ENCODE measurements at places on chromosomes 7 and 10.
A peak's percentile ranks its signal among the peaks of the same experiment; 100 is the strongest.

- DNase-seq: no peak
These were observed 43.2 kb downstream of the CFAP46 start for GRCh38 chr10:132899054-132899750.

- no peak for DNase-seq
These were observed 873.9 kb upstream of the MBL2 start for GRCh38 chr10:53646525-53646924.

DNA sequence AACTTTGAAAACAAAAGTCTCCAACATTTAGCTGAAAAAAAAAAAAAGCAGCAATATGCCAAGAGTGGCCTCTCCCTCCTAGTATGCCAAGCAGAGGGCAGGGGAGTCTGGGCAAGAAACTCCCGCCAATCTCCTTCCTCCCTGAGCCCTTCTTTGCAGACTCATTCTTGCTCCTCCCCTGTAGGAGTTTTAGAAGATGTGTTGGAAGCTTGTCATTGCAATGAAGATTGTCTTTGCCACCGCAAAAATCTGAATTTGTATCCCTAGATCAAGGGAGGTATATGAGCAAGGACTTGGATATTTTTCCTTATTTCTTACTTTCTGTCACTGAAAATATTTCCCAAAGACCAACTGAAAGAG, 2.6 kb upstream of the TNS3 start:
- DNase-seq: no peak

GRCh38 chr7:136517971-136518370, 350.5 kb upstream of the CHRM2 start:
- DNase-seq: no peak

- DNase-seq: no peak
These were observed 61.8 kb downstream of the NRP1 start for GRCh38 chr10:33272635-33273034.

- no peak for DNase-seq
These were observed 25.2 kb upstream of the CFAP46 start for GRCh38 chr10:132967540-132967939.

GRCh38 chr7:96719164-96719563, 9.5 kb upstream of the SEM1 start:
- DNase-seq: no peak

DNA sequence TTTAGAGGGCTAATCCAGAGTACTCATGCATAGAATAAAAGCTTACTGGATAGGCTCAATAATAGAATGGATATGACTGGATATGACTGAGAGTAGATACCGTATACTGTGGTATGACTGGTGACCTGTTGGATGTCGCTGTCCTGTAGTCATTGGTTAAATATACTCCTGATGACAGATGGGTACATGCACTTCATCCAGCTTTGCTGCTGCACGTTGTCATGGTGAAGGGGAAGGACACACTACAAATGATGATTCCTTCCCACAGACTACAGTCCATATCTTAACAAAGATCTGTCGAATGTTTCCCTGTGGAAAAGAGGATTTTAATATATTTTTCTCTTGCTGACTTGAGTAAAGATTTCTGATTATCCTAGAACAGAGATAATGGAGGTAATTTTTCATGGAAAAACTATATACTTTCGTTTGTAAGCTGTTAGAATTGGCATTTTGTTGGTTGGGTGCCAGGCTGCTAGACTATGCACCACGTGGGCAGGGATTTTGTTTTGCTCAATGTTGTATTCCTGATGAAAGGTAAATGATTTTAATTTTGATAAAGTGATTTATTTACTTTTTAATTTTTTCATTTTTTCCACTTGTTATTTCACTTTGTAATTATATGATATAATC, 97.3 kb downstream of the PPP1R9A start:
- no peak for DNase-seq

GRCh38 chr7:92289321-92289720, 43.5 kb downstream of the ANKIB1 start:
- no peak for DNase-seq

DNA sequence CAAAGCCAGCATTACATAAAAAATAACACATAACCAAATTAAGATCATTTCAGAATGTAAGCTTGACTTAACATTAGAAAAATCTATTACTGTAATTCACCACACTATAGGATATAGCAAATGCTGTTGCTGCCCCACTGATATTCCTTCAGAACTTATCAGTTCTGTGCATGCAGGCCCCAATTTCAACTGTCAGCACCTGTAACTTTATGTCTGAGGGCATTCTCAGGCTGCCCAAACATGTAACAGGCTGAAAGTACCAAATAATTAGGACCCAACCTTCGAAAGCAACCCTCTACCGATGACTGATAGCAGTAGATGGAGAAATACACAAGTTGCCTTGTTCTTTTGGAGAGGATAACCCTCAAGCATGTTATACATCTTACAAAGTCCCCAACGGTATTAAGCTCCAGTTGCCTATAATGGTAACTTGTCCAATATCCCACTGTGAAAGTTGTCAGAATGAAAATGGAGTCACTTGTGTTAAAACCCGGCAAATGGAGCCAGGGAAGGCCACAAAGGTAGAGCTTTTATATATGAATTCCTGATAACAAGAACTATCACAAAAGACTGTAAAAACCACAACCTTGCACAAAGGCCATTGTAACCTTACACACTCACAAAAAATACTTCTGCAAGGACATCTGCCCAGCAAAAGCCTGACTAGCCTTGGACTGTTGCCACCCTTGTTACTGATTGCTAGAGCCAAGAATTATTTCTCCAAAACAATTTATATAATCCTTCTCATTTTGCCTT, 66.9 kb upstream of the ZNF746 start:
- DNase-seq: no peak

DNA sequence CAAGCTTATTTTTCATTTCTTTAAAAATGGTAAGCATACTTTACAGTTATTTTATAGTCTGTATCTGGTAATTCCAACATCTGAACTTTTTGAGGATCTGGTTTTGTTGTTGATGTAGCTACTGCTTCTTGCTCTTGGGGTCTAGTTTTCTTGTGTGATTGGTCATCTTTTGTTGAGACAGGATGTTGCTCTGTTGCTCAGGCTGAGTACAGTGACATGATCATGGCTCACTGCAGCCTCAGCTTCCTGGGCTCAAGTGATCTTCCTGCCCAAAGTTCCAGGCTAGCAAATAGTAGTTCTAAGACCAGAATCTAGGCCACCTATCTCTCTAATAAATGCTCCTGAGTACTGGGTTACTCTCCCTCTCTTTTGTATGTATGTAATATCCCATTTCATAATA, 75.7 kb downstream of the NRCAM start:
- no peak for DNase-seq

DNA sequence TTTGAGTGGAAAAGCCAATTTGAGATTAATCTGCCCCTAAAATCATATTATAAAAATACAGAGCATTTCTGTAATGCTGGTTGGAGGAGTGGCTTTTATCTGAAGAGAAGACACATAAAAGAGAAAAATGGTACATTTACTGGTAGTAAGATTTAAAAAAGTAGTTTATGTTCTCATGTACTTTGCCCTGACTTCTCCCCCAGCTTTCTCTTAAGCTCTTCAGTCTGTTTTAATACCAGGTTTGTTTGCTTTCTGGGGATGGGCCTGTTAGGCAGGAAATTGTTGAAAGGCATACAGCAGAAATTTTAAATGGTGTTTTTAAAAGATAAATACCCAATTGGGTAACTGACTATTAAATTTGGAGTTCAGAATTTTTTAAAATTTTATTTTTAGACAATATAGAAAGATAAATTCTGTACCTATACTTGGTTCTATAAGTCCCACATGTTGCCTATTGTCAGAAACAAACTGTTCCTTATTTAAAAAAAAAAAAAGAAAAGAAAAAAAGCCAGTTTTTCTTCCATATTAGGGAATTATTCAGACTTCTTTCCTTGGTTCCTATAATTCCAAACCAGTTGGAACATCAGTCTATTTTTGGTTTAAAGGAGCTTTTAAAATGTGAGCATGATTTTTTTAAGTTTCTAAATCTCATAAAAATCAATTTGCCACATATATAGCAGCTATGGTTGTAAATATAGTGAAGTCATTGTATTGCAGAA, 136.6 kb downstream of the ARID5B start:
- no peak for DNase-seq

GRCh38 chr10:126250045-126250444, 138.2 kb downstream of the ADAM12 start:
- no peak for DNase-seq

DNA sequence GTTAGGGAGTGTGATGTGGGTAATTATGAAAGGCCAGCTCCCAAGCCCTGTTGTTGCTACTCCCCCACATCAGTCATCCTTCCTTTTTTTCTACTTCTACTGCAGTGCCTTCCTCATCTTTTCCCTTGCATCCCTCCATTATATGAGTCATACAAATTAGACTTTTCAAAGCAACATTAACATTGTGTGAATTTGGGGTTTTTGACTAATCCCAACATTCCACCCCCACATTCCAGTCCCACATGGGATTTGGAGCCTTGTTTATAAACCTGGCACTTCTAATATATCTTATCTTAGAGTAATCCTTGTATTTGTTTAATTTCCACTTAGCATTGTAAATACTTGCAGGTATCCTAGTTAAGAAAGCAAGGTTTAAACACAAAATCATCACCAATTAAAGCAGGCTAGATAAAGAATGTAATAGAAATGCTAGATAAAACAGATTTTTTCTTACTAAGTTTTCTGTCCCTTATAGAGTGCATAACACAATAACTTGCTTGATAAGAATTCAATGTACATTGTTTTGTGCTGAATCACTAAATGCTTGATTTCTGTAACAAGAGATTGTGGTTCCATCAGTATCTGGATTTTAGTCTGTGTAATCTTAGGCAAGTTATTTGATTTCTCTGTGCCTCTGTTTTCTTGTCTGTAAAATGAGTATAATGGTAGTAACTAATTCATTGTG, 165.8 kb downstream of the CFTR start:
- no peak for DNase-seq

DNA sequence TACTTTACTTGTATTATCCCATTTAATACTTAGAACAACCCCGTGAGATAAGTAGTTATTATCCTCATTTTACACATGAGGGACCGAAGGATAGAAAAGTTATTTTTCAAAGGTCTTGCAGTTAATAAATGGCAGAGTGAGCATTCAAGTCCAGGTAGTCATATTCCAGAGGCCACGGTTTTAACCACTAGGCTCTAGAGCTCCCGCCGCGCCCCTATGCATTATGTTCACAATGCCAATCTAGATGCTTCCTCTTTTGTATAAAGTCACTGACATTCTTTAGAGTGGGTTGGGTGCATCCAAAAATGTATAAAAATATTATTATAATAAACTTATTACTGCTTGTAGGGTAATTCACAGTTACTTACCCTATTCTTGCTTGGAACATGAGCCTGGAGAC, 11.4 kb upstream of the CFAP69 start:
- DNase-seq: no peak

- no peak for DNase-seq
These were observed 91.6 kb downstream of the SEMA3C start for GRCh38 chr7:80827239-80827633.

DNA sequence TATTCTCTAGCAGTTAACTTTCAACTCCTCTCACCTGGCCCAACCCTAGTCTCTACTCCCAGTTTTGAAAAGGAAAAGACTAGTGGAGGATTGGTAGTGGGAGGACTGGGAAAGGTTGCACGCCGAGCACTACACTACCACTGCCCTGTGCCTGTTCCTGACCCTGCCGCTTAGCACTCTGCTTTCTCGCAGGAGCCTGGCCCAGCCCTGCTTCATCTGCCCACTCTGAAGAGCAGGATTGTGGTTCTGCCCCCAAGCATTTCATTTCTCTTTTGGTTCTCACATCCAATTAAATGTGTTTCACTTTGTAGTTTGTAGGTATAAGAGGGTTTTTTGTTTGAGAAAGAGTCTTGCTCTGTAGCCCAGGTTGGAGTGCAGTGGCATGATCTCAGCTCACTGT, 31.5 kb upstream of the RBM20 start:
- no peak for DNase-seq

DNA sequence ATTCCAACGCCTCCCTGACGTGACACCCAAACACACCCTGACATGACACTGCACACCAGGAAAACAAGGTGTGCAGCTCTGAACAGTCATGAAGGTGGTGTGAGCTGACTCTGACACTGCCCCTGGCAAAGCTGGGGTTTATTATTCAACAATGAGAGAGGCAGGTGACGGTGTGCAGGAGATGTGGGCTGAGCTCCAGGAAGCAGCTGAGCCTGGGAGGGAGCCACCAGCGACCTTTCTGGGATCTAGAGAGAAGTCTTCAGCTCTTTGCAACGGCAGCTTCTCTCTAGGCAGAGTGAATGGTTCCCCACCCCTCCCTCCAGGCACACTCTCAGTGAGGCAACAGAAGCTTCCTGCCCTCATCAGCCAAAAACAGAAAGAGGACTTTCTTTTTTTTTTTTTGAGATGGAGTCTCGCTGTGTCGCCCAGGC, 65.6 kb downstream of the SH3PXD2A start:
- DNase-seq: peak; percentile 51

GRCh38 chr7:157610671-157611295, 274.0 kb downstream of the DNAJB6 start:
- DNase-seq: no peak

- no peak for DNase-seq
These were observed 32.4 kb downstream of the CXCL12 start for GRCh38 chr10:44352316-44353127.

DNA sequence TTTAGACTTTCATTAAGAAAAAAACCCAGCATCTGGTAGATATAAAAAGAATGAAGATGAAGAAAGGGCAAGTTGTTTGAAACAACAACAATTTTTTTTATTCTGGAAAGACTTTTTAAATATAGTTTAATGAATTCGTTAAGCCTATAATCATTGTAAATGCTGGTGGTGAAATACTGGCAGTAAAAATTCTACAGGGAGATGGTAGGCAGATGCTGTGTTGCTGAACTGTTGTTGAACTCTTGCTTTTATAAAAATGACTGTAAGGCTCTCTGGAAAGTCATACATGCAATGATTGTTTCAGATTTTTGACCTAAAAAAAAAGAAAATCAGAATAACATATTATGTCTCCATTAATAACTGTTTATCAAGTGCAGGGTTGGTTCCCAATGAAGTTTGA, 39.0 kb downstream of the SCIN start:
- DNase-seq: no peak

GRCh38 chr7:24734306-24734705, 23.0 kb downstream of the GSDME start:
- no peak for DNase-seq

GRCh38 chr7:27808626-27809025, 68.7 kb downstream of the TAX1BP1 start:
- DNase-seq: no peak

GRCh38 chr7:69115788-69116187, 482.5 kb upstream of the AUTS2 start:
- DNase-seq: no peak

DNA sequence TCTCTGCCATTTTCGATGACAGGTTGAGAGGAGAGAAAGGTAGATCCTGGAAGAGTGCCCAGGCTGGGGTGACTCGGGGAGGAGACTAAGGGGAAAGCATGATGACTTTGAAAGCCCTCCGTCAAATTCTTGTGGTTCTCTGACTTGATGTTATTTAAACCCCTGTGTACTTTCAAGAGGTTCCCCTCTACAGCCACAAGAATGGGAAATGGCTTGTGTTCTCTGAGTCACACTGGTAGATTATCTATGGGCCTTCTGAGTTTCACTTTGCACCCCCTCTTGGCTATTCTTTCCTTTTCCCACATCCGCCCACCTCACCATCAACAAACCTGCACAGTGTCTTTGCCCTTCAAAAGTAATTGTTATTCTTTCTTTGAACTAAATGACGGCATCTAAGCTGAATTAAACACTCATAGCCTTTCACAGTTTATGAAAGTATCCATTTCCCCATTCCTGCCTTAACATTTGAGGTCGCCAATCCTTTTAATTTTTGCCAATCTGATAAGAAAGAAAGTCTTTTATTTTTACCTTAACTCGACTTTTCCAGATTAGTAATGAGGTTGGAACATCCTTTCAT, 24.1 kb downstream of the PRF1 start:
- DNase-seq: peak; percentile 12

GRCh38 chr7:8443576-8444467, 10.4 kb downstream of the NXPH1 start:
- no peak for DNase-seq
